ENCODE measurements at places on chromosomes 16 and 17.
A peak's percentile ranks its signal among the peaks of the same experiment; 100 is the strongest.

DNA sequence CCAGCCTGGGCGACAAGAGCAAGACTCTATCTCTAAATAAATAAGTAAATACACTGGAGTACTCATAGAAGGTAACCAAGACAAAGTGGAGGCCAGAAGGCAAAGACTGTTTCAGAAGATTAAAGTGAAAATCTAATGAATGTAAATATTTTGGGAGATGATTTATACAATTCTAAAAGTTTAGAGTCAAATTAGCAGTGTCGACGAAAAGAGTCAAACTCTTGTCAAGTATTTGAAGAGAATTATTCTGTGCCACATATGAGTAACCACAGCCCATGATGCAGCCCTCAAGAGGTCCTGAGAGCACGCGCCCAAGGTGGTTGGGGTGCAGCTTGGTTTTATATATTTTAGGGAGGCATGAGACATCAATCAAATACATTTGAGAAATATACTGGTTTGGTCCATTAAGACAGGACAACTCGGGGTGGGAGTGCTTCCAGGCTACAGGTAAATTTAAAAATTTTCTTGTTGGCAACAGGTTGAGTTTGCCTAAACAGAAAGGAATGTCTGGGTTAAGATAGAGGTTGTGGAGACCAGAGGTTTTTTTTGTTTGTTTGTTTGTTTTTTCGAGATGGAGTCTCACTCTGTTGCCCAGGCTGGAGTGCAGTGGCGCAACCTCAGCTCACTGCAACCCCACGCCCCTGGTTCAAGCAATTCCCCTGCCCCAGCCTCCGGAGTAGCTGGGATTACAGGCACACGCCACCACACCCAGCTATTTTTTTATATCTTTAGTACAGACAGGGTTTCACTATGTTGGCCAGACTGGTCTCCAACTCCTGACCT is 3.5 kb downstream of the CFDP1 start:
- DNase-seq, result no peak

GRCh38 chr16:86101897-86102157 is 202.9 kb downstream of the IRF8 start:
- DNase-seq, result no peak

GRCh38 chr16:1963806-1964505 is 670 bp downstream of the RPS2 start:
- no peak for DNase-seq

DNA sequence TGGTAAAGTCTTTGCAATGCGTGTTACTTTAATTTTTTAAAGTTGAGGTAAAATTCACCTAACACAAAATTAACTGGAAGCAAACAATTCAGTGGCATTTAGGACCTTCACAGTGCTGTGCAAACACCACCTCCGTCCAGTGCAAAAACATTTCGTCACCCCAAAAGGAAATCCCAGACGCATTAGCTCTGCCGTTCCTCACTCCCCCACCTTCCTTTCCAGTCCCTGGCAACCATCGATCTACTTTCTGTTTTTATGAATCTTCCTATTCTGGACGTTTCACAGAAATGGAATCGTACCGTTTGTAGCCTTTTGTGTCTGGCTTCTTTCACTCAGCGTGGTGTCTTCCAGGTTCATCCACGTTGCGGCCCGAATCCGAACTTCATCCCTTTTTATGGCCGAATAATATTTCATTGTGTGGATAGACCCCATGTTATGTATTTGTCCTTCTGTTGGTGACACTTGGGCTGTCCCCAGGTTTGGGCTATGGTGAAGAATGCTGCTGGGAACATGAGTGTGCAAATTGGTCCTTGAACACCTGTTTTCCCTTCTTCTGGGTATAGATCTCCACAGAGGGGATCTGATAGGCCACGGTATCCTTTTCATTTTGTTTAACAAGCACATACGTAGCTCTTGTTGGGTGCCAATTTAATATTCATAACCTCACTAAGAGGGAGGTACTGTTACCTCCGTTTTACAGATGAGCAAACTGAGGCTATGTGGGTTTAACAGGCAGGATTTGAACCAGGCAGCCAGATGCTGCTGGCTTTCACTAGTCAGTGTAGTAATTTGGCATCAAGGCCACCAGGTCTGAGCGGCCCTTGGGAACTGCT is 232.0 kb upstream of the GSE1 start:
- no peak for DNase-seq

DNA sequence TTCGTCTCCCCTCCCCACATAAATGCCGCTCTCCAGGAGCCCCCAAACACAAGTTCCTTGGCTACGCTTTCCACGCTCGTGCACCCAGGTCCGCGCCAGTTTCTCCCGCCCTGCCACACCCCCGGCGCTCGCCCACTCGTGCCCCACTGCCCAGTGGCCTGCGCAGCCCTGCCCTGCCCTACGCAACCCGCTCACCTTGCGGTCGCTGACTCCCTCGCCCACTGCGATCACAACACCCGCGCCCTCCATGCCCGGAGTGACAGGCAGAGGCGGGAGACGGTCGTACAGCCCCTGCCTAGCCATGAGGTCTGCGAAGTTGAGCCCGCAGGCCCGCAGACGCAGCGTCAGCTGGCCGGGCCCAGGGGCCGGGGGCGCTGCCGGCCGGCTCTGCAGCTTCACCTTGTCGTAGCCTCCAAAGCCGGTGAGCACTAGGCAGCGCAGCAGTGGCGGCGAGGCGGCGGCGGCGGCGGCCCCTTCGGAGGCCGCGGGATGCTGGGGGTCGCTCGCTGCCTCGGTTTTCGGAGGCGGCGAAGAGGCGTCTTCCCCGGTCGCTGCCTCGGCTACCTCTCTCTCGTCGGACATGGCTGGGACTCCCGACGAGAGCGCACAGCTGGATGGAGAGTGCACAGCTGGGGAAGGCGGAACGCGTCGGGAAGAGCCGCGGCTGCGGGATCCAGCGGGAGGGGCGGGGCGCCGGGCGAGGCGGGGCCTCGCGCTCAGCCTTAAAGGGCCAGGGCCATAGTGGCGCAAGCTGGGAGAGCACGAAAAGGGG is at the start of gene VAT1:
Gene VAT1, minus strand, starts transcription at position 645 of the 772 bp plus-strand sequence. Its CDS starts 63 bp downstream, at position 582.
- peak; percentile 86 for DNase-seq

DNA sequence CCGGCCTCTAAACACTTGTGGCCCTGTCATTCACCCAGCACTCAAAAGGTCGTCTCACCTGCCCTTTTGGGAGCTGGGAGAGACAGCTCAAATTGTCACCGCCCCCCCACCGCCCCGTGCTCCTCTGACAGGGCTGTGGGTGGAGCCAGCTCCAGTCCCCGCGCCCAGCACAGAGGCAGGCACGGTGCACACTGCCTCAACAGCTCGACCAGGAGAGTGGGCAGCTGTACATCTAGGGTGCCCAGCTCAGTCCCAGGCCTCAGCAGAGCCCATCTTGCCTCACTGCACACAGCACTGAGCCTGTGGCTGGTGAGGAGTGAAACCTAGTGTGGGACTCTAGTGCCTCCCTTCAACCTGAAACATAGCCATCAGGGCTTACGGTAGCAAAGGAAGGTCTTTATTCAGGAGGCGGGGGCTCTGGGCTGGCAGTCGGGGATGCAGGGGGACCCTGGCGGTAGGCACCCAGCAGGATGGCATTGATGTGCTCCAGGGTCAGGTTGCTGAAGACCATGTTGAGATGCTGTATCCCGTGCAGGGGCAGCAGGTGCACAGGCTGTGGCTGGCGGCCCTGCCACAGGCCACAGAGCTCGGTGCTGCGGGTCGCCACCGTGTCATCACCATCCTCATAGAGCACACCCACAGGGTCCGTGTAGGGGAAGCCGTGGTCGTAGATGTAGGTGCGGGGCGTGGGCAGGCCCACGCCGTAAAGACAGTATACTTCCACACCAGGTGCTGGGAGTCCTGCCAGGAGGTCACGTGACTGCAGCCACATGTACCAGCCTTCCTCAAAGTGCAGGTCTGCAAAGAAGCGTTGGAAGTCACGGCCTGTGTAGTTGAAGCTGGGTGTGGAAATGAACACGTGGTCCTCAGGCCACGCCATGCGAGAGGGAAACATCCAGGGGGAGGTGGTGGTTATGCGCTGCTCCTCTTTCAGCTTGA is 3.1 kb upstream of the PSMB10 start:
- peak; percentile 48 for DNase-seq

DNA sequence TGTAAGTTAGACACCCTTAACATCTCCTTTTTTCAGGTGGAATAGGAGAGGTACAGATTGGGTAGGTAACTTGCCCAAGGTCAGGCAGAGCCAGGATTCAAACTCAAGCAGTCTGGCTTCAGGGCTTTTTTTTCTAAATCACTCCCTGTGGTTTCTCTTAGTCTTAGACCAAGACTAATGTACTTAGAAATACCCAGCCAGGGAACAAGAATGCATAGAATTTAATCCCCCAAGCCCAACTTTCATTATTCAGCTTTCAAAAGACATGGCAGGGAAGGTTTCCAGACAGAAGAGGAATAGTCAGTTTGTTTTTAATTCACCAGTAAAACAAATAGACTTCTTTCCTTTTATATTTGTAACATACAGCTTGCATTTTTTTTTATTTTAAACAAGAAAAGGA is 305.2 kb upstream of the RBFOX1 start:
- DNase-seq, result no peak

GRCh38 chr17:57357830-57358430 is 101.6 kb downstream of the MSI2 start:
- DNase-seq, result no peak

GRCh38 chr17:36777118-36777517 is 160.2 kb upstream of the LHX1 start:
- DNase-seq, result no peak

DNA sequence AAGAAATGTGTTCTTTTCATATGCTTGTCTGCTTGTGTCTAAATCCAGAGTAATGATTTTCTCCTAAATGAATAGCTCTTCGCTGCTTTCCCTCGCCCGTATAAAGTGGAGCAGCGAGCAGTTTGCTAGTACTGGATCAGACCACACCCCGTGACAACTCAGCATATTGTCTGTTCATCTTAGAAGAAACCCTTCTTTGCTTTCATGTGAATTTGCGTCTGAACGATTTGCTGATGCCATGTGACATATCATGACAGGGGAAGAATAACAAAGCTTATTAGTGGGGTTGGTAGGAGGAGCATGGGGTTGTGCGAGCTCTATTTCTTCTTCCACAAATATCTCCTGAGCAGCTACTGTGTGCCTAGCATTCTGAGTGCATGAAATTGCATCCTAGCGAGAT is 44.1 kb upstream of the CACNG4 start:
- DNase-seq, result no peak

DNA sequence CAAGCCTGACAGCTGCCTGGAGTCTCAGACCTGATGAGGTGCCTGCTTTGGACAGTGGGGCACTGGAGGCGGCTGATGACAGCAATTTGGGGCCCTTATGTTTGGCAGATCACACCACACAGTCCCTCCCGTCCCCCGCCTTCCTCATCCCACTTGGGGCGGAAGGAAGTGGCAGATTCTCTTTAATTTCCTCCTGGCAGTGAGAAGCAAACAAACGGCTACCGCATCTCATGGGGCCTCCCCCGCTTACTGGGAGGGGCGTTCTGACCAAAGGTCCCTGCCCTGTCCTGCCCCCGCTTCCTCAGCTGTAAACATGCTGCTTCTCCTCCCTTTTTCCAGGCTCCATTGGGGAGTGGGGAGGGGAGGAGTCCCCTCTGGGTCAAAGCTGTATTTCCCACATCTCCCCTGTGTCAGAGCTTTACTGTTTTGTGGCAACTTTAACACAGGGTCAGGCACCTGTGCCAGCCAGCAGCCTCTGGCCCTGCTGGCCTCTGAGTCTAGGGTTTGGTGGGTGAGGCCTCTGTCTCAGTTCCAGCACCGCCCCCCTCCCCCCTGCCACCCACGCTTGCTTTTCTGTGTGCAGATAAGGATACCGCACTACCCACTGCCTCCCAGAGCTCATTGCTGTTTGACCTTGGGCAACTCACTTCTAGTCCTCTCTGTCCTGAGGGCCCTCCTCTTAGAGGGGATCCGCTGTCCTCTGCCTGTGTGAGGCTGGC is 5.4 kb upstream of the NFATC3 start:
- peak; percentile 83 for DNase-seq

GRCh38 chr17:32936186-32936893 is 8.4 kb downstream of the TMEM98 start:
- no peak for DNase-seq

DNA sequence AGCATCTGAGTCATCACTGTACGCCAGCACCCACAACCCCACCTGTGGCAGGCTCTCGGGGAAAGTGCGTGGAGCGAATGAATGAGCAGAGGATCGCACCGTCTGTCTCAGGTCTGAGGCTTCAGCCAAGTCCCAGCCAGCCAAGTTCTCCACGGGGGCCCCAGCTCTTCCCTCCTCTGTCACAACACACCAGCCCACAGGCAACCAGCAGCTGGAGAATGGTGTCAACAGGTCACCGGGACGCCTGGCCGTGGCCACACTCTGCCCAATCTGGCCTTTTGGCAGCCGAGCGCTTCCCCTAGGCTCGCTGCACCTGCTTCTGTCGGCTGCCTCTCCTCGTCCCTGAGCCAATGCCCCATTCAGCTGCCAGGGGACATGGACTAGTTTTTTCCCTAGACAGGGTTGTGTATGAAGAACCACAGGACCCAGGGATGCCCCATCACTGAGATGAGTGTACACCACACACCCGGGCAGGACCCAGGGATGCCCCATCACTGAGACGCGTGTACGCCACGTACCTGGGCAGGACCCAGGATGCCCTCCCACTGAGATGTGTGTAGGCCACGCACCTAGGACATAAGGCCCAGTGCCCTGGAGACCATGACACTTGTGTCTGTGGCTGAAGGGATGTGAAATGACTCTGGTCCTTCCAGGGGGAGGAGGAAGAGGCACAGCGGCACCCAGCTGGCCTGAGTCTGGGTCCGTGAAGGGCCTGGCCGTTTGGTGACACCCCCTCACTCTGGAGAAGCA is 52.8 kb downstream of the ABR start:
- DNase-seq, result no peak

- peak; percentile 88 for DNase-seq
Observed at GRCh38 chr17:61399131-61400065, at the start of gene TBX2. TSS of gene TBX2 (plus strand) at chr17:61399843. CDS start at chr17:61400177, 334 bp downstream.

DNA sequence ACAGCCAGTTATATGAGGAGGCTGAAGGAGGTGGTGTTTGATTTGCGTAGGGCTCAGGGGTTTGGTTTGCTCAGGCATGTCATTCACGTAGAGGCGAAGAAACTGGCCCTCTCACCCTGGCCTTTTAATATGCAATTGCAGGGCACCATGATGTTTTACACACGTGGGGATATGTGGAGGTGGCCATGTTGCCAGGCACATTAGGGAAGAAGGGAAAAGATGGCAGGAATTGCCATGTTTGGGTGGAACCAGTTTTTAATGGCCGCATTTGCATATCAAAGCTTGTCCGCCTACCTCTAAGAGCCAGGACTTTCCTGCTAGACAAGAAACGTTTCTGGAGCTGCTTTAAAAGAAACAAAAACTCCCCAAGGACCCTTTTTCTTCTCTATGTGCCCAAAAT is 1483.7 kb upstream of the GOT2 start:
- DNase-seq, result no peak

DNA sequence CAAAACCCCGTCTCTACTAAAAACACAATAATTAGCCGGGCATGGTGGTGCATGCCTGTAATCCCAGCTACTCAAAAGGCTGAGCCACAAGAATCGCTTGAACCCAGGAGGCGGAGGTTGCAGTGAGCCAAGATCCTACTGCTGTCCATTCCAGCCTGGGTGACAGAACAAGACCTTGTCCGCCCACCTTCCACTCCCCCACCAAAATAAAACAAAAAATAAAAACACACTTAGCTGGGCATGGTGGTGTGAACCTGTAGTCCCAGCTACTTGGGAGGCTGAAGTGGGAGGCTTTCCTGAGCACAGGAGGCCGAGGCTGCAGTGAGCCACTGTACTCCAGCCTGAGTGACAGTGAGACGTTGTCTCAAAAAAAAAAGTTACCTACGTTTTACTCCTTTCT is 3.2 kb downstream of the PPM1E start:
- no peak for DNase-seq

GRCh38 chr16:20681821-20682760 is 15.4 kb downstream of the ACSM1 start:
- no peak for DNase-seq

GRCh38 chr17:35653619-35654361 is 66.7 kb downstream of the AP2B1 start:
- no peak for DNase-seq
